ENCODE measurements at places on chromosomes 1 and 21. TPM values are rescaled to one million over a fixed set of nuclear protein-coding genes. Genes with fewer than 3 reads are reported as not detected.
A peak's percentile ranks its signal among the peaks of the same experiment; 100 is the strongest.

DNA sequence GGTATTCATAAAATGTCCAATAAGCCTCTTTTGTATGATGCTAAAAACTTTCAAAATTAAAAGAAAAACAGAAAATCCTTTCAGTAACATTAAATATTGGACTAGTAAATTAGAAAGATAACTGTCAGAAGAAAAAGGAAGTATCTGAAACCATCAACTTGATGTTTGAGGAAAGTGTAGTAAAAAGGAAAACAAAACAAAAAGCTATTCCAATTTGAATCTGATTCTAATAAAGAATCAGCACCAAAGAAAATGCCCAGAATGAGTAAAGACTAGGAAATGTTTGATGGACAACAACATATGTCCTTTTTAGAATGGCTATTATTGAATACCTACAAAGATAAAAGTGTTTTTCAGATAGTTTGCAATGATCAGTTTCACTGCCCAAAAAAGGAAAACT, 79.9 kb upstream of the RBM34 start:
- H3K4me3 ChIP-seq, result no peak overlapping the region
- no peaks in the 10 kb centered on the region for H3K27me3 ChIP-seq
- H3K27ac ChIP-seq, result no peak overlapping the region

DNA sequence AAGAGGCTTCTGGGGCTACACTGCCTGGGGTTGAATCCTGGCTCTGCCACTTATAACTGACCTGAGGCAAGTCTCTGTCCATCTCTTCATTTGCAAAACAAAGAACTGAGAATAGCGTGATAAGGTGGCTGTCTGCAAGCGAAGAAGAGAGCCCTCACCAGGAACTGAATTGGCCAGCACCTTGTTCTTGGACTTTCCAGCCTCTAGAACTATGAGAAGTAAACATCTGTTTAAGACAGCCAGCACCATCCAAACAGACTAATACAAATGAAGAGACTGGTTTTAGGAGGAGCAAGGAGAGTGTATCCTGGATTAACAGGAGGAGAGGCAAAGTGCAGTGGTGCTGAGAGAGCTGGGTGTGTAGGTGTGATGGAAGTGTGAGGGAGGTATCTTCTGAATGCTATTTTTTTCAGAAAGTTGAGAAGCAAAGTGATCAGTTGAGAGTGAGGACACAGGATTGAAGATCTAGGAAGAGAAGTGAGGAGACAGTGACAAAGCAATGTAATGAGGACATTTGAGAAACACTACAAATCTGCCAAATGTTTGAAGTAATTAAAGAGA, 59.3 kb downstream of the CD58 start:
- H3K27ac ChIP-seq, result no peak overlapping the region
- DNase-seq, result no peak
- H3K4me1 ChIP-seq, result peaks cover 32% of the 10 kb centered on the region
- H3K4me3 ChIP-seq, result no peak overlapping the region

DNA sequence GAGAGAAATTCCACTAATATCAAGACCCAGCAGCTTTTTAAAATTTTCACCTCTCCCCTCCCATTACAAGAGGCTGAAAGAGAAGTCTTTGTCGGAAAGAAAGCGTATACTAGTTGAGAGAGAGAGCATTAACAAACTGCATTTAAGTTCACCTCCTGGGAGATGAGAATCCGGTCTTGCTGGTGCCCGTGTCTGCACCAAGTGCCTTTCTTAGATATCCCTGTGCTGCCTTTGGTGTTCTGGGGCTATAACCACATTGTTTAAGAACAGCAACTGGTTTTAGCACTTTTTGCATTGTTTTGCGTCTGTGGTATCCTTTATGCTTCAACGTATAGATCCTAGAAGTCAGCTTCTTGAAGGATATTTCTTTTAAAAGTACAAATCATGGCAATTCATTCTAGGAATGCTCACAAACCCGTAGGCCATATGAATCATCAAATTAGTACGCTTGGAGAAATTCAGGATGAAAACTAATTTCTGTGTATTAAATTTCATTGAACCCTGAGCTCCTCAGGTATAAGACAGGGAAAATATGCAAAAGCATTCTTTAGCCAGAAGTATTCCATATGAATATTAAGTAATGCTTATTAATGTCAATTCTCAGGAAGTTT, 3.4 kb upstream of the RPE65 start:
- H3K4me1 ChIP-seq, result no peaks in the 10 kb centered on the region
- no peaks in the 10 kb centered on the region for H3K27me3 ChIP-seq
- no peak overlapping the region for H3K27ac ChIP-seq
- DNase-seq, result no peak
- H3K36me3 ChIP-seq, result no peaks in the 10 kb centered on the region

DNA sequence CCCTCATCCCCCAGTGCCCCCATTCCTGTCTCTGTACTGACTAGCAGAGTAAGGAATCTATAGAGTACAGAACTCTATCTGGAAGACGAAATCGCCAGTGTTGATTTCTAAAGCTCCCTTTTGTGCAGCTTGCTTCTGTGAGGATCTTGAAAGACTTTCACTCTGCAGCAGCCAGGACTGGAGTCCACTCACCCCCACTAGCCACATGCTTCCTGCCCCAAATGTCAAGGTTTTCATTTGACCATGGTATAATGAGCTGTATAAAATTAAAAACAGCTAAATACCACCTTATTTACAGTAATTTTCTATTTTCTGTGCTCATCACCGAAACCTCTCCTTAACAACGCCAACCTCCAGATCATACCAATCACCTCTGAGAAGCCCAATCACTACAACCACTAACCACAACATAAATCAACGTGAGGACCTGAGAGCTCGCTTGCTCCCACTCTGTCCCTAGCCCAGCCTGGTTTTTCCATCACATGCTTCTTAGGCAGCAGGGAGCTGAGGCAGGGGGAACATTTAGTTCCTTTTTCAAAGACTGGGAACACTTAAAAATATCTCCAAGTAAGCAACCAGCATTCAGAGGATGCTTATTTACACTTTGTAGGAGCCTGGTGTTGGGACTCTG, 56.1 kb upstream of the IRF2BP2 start:
- no peak overlapping the region for H3K4me3 ChIP-seq
- no peaks in the 10 kb centered on the region for H3K36me3 ChIP-seq
- no peak for DNase-seq
- H3K4me1 ChIP-seq, result peaks cover 13% of the 10 kb centered on the region

DNA sequence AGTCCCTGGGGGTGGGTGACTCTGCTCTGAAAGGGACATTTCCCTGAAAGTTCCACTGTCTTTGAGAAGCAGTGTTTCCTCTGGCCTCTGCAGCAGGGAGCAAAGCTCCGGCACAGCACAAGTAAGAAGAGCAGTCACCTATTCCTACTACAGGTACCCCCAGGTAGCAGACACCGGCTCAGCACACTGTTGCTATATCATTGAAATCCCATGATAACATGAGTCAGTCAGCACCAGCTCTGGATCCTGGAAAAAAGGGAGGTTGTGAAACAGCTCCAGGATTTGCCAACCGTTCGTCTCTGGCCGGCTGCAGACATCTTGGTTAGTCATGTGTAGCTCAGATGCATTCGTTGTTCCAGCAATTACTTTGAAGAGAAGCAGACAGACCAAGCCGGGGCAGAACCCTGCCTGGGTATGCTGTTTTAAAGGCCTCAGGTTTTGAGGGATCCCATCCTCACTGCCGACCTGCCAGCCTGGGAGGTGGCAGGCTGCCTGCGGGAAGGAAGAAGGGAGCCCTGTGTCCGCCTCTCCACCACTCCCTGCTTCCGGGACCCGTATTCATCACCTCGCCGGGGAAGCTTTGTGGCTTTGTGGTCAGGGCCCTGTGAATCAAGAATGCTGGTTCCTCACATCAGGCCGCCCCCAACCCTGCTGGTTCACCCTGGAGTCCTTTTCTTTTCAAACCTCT, 139.2 kb downstream of the CLIC6 start:
- no peaks in the 10 kb centered on the region for H3K27me3 ChIP-seq
- peaks cover 15% of the 10 kb centered on the region for H3K4me1 ChIP-seq
- peak overlapping the region; percentile 83 for H3K27ac ChIP-seq
- no peak overlapping the region for H3K4me3 ChIP-seq
- H3K36me3 ChIP-seq, result no peaks in the 10 kb centered on the region

DNA sequence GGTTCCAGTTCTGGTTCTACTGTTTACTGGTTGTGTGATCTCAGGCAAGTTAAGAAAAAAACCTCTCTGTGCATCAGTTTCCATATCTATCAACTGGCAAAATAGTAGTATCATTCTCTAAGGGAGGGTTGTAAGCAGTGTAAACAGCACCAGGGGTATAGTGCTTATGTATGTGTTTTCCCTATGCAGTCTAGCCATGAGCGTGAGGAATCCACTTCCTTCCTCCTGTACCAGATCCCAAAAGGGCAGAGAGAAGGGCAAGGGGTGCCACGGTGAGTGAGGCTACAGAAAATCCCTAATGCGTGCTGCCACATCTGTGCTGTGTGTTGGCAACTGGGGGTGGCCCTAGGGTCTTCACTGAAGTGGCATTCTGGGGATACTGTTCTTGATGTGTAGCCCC, 18.4 kb upstream of the RNF19B start:
- peaks cover 3% of the 10 kb centered on the region for H3K27me3 ChIP-seq
- DNase-seq, result no peak
- H3K4me3 ChIP-seq, result no peak overlapping the region
- no peaks in the 10 kb centered on the region for H3K36me3 ChIP-seq

- no peak overlapping the region for H3K4me3 ChIP-seq
- no peaks in the 10 kb centered on the region for H3K4me1 ChIP-seq
- H3K36me3 ChIP-seq, result no peaks in the 10 kb centered on the region
- no peak for DNase-seq
Measured at GRCh38 chr1:97929874-97930851, 9.3 kb upstream of the DPYD start.

- H3K36me3 ChIP-seq, result no peaks in the 10 kb centered on the region
- DNase-seq, result no peak
Measured at GRCh38 chr1:183806125-183806524, 1.2 kb downstream of the RGL1 start.

DNA sequence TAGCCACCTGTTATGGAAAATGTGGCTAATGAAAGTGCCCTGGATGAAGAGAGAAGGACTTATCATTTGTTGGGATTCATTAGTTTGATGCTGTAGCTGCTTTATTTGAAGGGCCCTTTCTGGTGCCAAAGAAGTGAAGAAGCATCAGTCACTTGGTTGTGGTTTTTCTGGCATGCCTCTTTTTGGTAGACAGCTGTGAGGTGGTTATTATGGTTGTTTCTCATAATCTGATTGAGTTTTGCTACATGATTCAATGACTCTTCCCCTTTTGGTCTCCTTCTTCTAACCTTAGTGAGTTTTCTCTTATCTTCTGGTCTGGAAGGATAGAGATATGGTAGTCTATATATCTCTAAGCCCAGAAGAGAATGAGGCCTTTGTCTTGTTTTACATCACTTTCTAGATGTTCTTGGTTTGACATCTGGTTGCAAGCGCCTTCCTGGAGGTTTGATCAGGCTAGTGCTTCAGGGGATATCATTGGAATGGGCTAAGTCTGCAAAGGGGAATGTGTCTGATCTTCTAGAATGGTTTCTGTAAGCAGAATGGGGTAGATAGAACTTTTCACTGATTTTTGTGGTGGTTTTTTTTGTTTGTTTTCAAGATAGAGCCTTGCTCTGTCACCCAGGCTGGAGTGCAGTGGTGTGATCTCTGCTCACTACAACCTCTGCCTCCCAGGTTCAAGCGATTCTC, 26.0 kb downstream of the ARID1A start:
- no peaks in the 10 kb centered on the region for H3K36me3 ChIP-seq
- H3K4me3 ChIP-seq, result no peak overlapping the region
- H3K27me3 ChIP-seq, result no peaks in the 10 kb centered on the region
- peaks cover 100% of the 10 kb centered on the region for H3K4me1 ChIP-seq

GRCh38 chr1:54374766-54375165, 31.4 kb downstream of the SSBP3 start:
- H3K4me3 ChIP-seq, result no peak overlapping the region
- H3K27ac ChIP-seq, result no peak overlapping the region
- no peaks in the 10 kb centered on the region for H3K27me3 ChIP-seq
- no peak for DNase-seq
- no peaks in the 10 kb centered on the region for H3K36me3 ChIP-seq

DNA sequence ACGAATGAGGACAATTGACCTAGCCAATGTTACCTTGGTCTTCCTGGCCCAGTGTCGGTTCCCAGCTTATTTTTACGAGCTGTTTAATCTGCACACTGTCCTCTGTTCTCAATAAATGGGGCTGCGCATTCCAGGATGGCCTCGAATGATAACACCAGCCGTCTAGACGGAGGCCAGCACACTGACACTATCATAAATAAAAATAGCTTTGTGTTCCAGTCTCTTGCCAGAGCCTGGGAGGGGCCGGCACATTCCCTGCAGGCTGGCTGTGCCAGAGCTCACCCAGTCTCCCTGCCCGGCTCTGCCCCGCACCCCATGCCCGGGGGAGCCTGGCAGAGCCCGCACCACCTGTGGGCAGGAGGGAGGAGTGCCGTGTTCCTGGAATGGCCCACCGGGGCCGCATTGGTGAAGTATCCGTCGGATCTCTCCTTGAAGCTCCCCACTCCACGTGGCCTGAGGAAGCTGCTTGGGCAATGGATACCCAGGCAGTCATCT, 92.1 kb downstream of the SPSB1 start:
- H3K27ac ChIP-seq, result no peak overlapping the region
- H3K36me3 ChIP-seq, result no peaks in the 10 kb centered on the region
- no peak for DNase-seq
- peaks cover 21% of the 10 kb centered on the region for H3K4me1 ChIP-seq
- no peaks in the 10 kb centered on the region for H3K27me3 ChIP-seq

ABCD3 gene
- 33.0 TPM for total RNA-seq

OR2L3 gene
- total RNA-seq, result not detected

VWA5B1 gene
- total RNA-seq, result not detected

NR0B2 gene
- not detected for total RNA-seq

All from esophagus squamous epithelium (tissue), 5 donors.